ENCODE measurements at places on chromosomes 3 and 15. TPM values are rescaled to one million over a fixed set of nuclear protein-coding genes. Genes with fewer than 3 reads are reported as not detected.

The C2CD4A gene
- not detected for polyA plus RNA-seq

The ASB14 gene
- 0.21 TPM for polyA plus RNA-seq

The ALCAM gene
- 29.2 TPM for polyA plus RNA-seq

The GMNC gene
- not detected for polyA plus RNA-seq

The RBPMS2 gene
- 0.20 TPM for polyA plus RNA-seq

The MRPL47 gene
- 121 TPM for polyA plus RNA-seq

Measured in GM12878 (cell line).